ENCODE measurements at places on chromosomes 2 and 18.

DNA sequence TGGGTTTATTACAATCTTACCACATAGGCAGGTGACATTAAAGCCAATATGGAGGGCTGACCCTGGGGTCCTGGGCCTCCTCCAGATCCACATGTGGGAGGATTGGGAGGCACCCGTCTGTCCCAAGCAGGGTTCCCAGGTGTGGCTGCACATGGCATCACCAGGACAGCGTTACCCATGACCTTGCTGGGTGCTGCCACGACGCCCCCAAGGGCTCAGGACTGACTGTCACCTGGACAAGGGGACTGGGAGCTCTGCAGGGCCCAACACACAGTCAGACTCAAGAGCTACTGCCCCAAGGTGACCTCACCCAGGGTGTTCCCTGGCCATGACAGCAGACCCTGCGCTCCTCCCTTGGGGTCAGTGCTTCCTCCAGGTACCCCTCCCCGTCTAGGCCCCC, 437.4 kb upstream of the MYT1L start:
- DNase-seq: no peak

DNA sequence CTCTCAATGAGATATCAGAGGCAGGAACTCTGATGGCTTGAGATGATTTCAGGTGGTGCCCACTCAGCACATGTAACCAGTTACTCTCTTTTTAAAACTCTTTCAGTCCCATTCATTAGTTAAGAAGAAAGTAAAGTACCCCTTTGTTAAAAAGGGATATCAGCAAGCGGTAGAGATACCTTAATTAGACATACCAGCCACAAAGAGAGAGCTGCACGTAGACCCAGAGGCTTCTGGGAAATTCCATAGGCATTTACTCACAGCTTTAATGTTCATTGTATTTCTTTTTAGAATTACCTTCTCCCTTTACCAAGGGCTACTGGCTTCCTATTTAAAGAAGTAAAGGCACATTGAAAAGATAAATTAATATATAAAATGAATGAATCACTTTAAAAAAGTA, 63.3 kb downstream of the LYPD6B start:
- no peak for DNase-seq

DNA sequence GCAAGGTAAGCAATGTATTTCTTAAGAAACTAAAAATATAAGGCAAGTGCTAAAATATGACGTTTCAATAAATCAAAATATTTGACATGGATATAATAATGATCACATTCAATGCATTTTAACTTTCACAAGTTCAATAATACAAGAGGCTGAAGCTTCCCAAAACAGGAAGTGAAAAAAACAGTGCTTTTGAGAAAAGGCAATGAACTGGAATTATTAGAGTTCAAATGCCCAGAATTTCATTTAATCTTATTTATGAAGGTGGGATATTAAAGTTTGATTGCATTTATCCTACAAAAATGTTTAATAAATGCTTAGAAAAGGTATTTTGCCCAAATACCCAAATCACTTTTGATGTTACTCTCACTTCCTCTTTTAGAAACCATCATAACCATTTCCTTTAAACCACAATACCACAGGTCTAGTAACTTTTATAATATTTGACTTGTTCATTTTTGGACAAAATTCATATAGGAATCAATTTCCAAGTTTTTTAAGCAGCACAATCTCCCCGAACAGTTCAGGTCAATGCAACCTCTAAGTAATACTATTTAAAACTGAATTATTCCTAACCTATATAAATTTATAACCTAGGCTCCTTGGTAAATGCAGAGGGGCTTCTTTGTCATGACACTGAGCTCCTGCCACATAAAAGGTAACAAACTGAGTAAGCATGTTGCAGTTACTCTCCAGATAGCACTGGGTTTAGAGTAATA, 2.1 kb downstream of the NCKAP1 start:
- DNase-seq: no peak

DNA sequence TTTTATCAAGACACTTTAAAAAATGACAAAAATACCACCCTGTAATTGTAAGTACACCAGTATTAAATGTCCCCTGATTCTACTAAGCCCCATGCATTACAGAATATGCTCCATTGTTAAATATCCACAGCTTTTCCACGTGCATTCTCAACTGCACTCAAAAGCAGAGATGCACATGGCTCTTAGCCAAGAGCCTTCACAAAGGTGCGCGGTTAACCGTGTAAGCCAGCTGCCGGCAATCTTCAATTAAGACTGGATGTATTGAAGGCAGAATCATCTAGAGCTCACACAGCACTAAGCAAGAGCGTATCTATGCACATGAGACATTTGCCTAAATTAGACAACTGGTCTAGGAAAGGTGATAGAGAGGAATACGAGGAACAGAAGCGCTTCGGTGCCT, 278.3 kb downstream of the NAPG start:
- DNase-seq: no peak

DNA sequence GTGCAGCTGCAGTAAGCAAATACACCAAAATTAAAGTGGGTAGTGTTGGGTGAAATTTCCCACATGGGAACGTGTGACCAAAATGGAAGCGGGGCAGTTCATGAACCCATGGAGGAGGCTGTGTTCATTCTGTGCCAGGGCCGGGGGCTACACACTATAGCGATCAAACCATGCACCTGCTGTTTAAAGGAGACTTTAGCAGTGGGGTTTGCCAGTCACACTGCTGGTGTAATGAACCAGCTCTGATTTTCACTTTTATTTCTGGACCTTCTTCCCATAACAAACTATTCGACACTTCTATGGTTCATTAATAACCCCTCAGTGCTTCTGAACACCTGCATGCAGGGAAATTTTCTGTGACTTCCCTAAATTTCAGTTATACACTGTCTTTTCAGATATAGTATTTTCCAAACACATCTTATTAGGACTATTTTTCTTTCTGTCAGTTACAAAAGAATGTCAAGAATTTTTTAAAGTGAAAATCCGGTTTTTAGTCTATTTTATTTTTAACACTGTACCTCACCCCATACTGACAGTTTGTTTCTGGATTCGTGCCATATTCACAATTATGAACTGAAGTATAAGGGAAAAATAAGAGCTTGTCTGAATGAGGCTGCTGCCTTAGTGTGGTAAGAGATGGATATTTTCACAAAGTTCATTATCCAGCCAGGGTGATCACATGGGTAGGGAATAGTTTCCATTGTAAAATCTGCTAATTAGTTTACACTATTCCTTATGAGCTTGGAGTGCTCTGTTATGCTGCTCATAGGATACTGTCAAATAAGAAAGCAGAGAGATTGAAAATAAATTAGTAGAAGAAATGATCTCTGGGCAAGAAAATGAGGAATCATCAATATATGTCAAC, 111.3 kb upstream of the CAVIN2 start:
- no peak for DNase-seq

GRCh38 chr2:102083393-102083703, 59.2 kb upstream of the IL1R1 start:
- no peak for DNase-seq

- no peak for DNase-seq
Measured at GRCh38 chr2:111903930-111904439, 5.6 kb downstream of the MERTK start.

DNA sequence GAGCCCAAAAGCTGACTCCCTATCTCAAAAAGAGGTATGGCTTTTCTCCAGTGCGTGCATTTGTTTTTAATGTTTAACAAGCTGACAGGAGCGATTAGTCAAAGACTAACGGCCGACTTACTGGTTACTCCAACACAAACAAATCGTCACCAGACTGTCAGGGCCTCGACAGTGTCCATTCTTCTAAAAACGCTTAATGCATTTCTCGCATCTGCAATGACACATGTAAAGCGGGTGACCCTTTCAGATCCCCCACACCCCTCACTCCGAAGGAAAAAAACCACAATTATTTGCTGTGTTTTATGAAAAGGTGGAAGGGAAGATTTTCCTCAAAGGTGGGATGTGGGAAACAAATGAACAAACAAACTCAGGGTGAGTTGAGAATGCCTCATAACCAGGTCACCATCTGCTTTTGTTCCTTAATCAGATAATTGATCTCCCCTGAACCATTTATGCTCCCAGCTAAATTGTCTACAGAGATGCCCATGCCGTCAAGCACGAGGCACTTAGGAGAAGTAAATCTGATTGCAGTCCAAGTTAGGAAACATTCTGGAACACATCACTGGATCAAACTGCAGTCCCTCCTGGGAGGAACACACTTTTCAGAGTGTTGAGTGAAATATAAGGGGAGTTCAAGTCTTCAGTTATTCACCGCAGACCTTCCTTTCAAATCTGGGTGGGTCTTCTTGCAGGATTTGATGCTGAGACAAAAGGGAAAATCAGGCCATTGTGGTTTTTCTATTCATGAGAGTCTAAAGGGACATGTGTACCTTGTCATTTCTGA, 340.8 kb downstream of the CMPK2 start:
- DNase-seq: no peak

GRCh38 chr2:18610651-18611050, 21.3 kb upstream of the NT5C1B start:
- DNase-seq: no peak

GRCh38 chr2:26635401-26635800, 5.8 kb downstream of the CIB4 start:
- DNase-seq: no peak

DNA sequence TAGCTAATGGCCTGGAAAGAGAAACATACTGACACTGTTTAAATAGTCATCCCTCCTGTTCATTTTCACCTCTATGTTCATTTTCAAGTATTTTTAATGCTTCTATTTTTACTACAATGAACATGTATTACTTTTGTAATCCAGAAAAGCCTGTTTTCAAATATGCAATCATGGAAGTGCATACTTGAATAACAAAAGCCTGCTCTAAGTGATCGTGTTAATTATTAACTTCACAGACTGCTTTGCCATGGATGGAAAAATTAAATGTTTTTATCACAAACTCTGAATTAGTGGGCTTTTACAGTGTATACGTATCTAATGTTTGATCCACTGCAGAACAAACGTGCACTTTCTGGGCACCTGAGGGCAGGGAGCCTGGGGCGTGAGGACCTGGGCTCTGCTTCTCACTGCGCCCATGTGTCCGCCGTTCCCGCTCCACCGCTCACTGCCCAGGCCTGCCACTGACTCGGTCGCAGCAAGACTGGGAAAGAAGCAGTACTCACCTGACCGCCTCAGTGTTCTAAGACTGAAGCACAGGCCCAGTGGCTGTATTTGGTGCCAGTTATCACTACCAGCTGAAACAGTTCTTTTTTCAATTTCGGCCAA, 80.6 kb downstream of the UXS1 start:
- DNase-seq: no peak

DNA sequence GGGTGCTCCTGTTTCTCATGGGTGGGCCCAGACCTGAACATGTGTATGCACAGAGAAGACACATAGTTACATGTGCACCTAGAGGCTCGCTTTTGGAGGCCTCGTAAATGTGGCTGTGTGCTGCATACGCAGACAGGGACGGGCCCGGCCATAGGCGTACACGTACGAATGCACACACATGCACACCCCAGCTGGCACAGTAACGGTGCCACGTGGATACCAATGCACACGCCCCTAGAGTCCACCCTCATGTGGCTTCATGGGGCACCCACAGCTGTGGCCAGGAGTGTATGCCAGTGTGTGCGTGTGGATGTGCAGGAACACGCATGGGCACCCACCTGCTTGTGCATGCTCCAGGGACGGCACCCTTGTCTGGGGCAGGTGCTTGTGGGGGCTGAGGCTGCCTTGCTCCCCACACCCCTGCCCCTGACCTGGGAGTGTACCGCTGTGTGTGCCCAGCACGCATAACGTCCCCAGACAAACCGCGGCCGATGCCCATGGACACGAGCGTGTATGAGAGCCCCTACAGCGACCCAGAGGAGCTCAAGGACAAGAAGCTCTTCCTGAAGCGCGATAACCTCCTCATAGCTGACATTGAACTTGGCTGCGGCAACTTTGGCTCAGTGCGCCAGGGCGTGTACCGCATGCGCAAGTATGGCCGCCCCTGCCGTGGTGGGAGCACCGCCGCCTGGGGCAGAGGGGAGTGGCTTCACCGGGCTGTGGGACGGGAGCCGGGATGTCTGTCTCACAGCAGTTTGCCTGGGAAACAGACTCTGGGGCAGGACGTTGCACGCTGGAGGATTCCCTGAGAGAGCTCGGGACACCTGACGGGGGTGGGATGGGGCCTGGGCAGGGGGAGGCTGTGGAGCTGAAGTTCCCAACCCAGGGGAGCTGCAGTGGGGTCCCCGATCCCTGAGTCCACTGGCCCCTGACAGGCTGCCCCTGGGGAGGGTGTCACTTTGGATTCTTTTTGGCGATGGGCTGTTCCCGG, 21.0 kb downstream of the ZAP70 start:
- DNase-seq: peak; percentile 66

DNA sequence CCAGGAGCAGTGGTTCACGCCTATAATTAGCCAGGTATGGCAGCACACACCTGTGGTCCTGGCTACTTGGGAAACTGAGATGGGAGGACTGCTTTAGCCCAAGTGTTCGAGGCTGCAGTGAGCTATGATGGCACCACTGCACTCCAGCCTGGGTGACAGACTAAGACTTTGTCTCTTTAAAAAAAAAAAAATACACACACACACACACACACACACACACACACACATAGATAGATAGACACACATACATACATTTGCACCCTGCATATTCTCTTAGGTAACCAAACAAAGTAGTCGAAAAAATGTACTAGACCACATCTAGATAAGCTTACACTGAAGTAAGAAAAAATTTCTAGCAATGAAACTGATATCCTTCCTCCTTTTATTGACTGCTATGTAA, 86.8 kb downstream of the OLA1 start:
- DNase-seq: no peak

GRCh38 chr2:236656721-236657120, 87.1 kb downstream of the ACKR3 start:
- no peak for DNase-seq

DNA sequence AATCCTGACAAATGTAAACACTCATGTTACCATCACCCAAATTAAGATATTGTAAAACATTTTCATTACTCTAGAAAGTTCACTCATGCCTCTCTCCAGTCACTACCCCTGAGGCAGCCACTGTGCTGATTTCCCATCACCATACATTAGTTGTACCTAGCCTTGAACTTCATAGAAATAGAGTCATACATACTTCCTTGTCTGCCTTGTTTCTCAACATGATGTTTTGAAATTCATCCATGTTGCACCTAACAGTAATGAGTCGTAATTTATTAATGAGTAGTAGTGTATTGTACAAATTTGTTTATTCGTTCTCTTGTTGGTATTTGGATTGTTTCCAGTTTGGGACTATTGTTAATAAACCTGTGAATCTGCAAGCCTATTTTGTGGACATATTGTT, 49.0 kb upstream of the TWSG1 start:
- no peak for DNase-seq

- no peak for DNase-seq
Measured at GRCh38 chr2:239258248-239258647, 142.6 kb downstream of the HDAC4 start.

GRCh38 chr18:27400001-27400400, 214.9 kb upstream of the CHST9 start:
- no peak for DNase-seq

All from type B pancreatic cell (in vitro differentiated cells).